NCI-H2081 treated with DMSO at 0.1 percent for 48 hours (cell line): ENCODE measurements at places on chromosomes 5 and 9.

GRCh38 chr9:121976751-121977150 lies 116.4 kb downstream of the TTLL11 start:
- DNase-seq: no peak

DNA sequence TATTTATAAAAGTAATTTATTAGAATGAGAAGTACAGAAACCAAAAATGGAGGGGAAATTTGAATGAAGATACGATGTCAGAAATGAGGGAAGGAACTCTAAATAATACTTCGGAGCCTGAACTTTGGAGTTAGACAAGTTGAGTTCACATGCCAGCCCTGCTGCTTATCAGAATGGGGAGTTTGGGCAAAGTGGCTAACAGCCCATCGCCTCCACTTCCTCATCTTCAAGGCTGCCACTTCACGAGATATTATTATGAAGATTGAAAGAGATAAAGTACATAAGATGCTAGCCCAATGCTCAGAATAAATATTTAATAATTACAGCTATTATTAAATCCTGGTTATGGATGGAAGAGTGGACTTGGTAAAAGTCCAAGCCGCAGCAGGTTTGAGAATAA lies 56.2 kb upstream of the ABCA1 start:
- no peak for DNase-seq

GRCh38 chr9:14170973-14171596 lies 142.9 kb downstream of the NFIB start:
- no peak for DNase-seq

- no peak for DNase-seq
These were observed 406.9 kb upstream of the ACTBL2 start for GRCh38 chr5:57889558-57889957.

DNA sequence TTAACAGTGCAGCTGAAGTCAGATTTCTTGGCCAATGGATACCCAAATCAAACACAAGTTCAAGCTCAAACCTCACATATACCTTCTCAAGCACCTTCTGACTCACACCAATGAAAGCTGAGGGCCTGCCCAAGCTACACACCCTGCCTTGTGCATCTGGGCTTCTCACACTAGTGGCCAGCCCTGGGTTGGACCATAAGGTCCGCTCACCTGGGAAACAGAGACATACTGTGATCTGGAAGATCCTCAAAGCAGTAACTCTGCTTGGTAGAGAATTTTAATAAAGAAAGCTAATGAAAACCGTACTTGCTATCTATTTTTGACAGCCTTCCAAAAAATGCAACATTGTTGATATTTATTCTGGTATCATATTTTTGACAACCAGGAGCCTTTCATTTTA lies 7.4 kb upstream of the TRPM3 start:
- no peak for DNase-seq
